ENCODE measurements at places on chromosomes 1 and 21. TPM values are rescaled to one million over a fixed set of nuclear protein-coding genes. Genes with fewer than 3 reads are reported as not detected.

DNA sequence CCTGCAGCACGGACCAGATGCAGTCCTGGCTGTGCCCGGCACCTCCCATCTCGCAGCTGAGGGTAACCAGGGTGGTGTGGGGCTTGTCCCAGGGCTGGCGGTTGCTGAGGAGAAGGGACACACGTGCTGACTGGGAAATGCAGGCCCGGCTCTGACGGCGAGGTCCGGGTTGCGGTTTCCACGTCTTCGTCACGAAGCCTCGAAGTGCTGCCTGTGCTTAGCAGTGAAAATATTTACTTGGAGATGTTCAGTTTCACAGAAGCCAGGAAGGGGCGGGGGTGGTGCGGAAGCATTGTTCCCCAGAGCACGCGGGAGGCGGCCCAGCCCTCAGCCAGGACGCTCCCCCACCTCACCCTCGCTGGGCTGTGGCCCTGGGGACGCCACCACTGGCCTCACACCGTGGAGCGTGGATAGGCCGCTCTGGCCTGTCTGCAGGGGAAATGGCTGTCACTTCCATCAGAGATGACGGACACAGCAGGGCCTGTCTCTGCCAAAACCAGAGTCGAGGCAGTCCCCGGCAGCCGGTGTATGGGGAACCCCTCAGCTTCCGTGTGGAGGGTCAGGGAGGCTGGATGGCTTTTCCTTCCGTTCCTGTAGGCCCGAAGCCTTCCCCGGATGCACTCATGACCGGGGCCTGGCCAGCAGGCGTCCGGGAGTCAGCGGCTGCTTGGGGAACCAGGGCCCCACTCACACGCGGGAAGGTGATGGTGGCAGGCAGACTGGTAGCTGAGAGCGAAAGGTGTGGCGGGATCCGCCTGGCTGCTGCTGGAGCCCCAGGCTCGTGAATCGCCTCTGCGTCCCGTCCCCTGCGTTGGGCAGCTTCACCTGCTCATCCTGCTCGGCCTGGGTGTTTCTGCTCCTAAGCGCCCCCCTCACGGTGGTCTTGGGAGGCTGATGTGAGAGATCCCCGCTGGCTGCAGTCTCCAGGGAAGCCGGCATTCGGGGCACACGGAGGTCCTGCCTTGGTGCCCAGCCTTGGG is 14.7 kb upstream of the POFUT2 start:
- H3K27ac ChIP-seq, result no peak overlapping the region
- peaks cover 2% of the 10 kb centered on the region for H3K27me3 ChIP-seq
- H3K36me3 ChIP-seq, result no peaks in the 10 kb centered on the region
- H3K4me1 ChIP-seq, result no peaks in the 10 kb centered on the region
- H3K4me3 ChIP-seq, result no peak overlapping the region

DNA sequence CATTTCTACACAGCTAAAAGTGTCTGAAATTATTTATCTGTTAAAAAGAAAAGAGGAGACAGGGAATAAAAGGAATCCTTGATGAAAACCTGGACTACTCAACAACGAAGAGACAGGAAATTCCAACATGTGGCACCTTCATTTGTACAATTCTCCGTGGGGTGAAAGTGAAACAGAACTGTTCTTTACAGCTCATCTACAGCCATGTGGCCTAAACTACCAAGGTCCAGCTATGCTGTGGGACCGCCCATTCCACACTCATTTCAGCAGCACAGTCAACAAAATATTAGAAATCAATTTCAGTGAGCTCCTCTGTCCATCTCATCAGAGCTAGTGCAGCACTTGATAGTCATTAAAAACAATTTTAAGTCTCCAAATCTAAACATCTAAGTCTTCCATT is 44.0 kb downstream of the UBR4 start:
- H3K36me3 ChIP-seq, result peaks cover 79% of the 10 kb centered on the region
- peaks cover 16% of the 10 kb centered on the region for H3K4me1 ChIP-seq
- no peak for DNase-seq
- H3K27me3 ChIP-seq, result no peaks in the 10 kb centered on the region
- H3K4me3 ChIP-seq, result no peak overlapping the region

The TRIM67 gene
- total RNA-seq, result not detected

GRCh38 chr1:175197531-175197930 is 5.0 kb upstream of the KIAA0040 start:
- H3K27me3 ChIP-seq, result peaks cover 9% of the 10 kb centered on the region
- no peak overlapping the region for H3K4me3 ChIP-seq
- DNase-seq, result no peak
- peak overlapping the region; percentile 70 for H3K27ac ChIP-seq
